Activated CD4-positive, alpha-beta T cell treated with anti-CD3 and anti-CD28 coated beads, Interleukin-2, amount 50 U/mL, for 16 hours (primary cell): ENCODE measurements at places on chromosomes 12 and 14.
A peak's percentile ranks its signal among the peaks of the same experiment; 100 is the strongest.

GRCh38 chr14:90517076-90517841 is 120.4 kb downstream of the CALM1 start:
- no peak for DNase-seq

GRCh38 chr12:14849661-14850060 is 6.3 kb upstream of the ART4 start:
- no peak for DNase-seq

DNA sequence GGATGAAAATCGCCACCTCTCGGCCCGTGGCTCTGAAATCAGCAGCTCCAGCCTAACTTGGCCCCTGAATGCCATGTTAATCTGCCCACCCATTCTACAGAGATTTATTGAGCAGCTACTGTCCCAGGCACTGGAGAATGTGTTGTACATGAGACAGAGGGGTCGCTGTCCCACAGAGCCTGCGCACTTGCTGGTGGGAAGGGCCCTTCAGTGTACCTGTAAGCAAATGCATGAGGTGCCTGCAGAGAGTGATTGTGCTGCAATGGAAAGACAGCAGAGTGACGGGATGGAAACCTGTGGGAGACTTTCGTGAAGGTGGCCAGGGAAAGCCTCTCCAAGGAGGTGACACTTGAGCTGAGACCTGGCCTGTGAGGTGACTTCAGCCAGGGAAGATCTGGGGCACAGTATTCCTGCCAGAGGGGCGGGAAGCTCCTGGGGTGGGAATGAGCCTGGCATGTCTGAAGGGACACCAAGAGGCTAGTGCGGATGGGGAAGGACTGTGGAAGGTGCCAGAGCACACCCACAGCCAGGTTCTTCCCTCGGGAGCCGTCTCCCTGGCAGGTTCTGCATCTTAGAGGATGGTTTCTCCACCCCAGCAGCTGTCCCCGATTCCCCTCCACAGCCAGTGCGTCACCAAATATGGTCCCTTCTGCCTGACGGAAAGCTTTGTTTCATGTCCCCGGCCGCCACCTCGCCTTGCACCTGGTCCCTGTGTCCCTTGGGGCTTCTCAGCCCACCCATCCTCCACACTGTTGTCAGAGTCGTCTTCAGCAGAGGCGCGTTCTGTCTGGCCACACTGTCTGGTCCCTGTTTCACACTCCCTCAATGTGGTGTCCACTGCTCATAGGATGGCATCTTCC is 8.7 kb downstream of the SMIM41 start:
- no peak for DNase-seq

DNA sequence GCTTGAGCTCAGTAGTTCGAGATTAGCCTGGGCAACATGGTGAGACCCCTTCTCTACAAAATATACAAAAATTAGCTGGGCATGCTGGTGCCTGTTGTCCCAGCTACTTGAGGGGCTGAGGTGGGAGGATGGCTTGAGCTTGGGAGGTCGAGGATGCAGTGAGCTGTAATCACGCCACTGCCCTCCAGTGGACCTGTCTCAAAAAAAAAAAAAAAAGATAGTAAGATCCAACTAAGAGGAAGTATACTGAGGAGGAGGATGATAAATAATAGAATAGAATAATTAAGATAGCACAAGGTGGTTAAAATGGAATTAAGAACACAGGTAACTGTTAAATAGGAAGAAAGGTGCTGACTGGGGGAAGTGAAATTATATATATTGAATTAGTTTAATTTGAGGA is 37.0 kb upstream of the BAZ1A start:
- no peak for DNase-seq

- DNase-seq, result no peak
Observed at GRCh38 chr12:2482938-2483660, 311.7 kb upstream of the FKBP4 start.

DNA sequence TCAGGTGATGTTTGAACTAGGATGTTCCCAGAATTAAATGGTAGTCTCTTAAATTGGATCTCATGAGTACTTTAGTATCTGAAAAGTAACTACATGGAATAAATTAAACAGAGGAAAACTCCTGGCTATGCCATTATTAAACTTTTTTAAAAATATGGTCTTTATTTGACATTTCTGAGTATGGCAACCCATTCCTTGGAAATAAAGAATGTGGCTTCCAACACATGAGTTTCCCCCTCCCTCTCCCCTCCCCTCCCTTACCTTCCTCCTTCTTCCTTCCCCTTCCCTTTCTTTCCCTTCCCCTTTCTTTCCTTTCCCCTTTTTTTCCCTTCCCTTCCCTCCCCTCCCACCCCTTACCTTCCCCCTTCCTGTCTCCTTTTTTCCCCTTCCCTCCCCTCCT is 940.2 kb downstream of the DIO2 start:
- DNase-seq, result no peak

GRCh38 chr12:131418121-131418520 is 292.8 kb upstream of the SFSWAP start:
- no peak for DNase-seq

GRCh38 chr12:116267948-116268347 is 9.5 kb downstream of the MED13L start:
- no peak for DNase-seq

DNA sequence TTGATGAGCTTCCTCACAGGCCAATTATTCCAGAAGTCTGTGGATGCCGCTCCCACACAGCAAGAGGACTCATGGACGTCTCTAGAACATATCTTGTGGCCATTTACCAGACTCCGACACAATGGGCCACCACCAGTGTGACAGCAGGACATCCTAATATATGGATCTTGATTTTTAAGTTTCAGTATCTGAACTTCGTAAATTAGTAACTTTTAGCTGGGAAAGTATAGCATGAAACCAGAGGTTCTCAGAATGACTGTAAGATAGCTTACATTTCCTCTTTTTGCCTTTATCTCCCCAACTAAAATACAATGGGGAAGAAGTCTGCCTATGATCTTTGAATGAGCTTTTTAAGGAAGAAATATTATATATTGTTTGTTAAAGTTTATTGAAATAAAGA is 87.0 kb downstream of the DNAI7 start:
- DNase-seq, result peak; percentile 10

DNA sequence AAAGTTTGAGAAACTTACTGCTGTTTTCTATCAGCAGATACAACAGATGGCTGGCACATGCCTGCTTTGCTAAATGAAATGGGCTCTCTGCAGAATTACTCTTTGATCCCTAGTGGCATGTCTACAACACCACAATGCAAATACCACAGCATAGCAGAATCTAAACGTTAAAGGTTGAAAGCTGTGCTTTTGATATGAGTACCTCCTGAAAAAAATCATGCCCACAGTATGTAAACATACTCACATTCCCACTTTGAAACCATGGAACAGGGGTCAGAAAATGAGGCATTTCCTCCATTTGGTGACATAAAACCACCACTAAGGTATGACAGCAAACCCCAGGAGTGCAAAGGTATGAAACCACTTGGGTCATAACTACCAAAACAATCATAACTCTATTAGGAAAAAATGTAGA is 7.5 kb downstream of the WIF1 start:
- peak; percentile 20 for DNase-seq

- DNase-seq, result peak; percentile 41
Observed at GRCh38 chr12:52066346-52067080, 3.3 kb upstream of the ATG101 start.

DNA sequence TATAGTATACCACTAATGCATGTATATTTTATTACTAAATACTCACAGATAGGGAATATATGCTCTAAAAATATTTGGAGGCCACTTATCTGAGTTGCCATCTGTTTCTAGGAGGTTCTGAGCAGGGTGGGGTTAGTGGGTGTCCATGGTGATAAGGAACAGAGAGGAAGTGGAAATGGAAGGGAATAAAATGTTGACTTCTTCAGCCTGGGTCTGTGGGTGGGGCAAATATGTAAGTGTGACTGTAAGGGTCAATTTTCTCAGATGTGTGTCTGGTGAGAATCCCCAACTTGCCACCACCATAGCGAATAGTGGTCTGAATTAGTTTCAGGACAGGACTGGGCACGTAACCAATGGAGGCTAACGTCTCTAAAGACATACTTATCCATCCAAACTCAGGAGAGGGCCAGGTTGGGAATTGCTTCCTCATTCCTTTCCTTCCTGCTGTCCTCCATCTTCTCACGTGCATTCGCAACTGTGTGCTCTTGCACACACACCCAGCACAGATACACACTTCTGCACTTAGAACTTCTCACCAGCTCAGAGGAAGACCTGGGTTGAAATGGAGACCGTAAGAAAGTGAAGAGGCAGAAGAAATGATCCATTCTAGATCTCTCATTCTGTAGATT is 54.2 kb upstream of the GZMB start:
- no peak for DNase-seq

GRCh38 chr12:28390761-28391385 is 200.6 kb downstream of the CCDC91 start:
- no peak for DNase-seq

DNA sequence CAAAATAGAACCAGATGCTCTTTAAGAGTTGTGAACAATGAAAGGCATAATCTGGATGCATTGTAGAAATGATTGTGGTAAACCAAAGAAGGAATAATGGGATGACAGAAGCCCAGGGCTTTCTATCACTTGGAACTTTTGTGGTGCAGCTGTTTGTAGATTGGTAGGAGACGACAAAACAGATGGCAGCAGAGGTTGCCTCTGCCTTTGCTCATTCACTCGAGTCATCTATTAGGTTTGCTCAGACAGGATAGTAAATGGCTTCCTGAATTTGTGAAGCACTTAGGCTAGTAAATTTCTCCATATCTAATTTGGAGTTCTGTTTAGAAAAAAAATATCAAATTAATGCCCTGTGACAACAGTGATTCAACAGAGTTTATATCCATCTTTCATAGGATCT is 78.4 kb downstream of the FGD4 start:
- DNase-seq, result no peak

GRCh38 chr12:95805864-95806671 is 15.5 kb upstream of the NTN4 start:
- DNase-seq, result peak; percentile 28

- DNase-seq, result no peak
Observed at GRCh38 chr12:112506513-112507166, 87.9 kb downstream of the PTPN11 start.

DNA sequence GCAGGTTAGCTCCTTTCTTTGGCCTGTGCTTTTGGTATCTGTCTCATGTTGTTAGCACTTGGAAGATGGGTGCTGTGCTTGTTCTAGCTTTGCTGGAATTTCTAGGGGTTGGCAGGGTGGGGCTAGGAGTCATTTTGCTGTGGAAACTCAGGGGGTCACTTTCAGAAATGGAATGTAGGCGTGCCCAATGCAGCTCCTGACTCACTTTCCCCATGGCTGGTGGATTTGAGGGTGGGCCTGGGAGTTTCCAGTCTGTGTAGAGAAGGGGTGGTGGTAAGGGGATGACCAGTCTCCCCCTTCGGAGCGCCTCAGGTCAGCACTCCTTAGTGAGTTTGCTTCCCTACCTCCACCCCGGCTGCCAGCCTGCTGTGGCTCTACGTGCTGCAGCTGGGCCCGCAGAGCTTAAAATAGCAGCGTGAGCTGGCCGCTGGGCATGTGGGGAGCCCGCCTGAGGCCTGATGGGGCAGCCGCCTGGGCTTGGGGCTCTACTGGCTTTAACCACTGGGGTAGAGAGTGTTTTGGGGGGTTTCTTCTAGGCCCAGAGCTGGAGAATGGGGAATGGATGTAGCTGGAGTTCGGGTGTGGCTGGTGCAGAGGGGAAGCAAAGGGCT is 108.2 kb downstream of the TSPAN9 start:
- no peak for DNase-seq

- no peak for DNase-seq
Observed at GRCh38 chr12:118299791-118300460, 72.8 kb downstream of the TAOK3 start.

DNA sequence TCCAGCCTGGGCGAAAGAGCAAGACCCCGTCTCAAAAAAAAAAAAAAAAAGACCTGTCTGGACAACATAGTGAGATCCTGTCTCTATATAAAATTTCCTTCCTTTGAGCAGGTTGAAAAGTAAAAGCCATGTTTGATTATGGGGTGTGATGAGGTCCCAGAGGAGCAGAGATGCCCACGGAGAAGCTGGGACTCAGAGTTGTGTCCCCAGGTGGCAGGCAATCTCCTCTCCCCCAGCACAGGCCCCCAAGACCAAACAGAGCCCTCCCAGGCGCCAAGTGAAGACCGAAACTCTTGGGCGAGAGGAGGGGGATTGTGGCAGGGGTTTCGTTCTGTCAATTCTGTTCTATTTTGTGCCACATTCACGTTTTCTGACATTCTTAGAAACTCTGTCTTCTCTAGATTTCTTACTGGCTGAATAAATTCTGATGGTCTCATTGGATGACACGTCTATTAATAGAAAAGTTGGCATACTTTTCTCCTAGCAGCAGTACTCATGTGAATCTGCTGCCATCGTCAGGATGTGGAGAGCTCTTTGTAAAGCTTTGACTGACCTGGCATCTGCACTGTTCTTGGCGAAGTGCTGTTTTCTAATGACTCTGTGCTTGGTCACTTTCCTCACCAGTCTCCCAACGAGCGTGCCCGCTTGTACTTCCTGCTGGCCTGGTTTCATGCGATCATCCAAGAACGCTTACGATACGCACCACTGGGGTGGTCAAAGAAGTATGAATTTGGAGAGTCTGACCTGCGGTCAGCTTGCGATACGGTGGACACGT is 43.4 kb downstream of the HSP90AA1 start:
- no peak for DNase-seq

DNA sequence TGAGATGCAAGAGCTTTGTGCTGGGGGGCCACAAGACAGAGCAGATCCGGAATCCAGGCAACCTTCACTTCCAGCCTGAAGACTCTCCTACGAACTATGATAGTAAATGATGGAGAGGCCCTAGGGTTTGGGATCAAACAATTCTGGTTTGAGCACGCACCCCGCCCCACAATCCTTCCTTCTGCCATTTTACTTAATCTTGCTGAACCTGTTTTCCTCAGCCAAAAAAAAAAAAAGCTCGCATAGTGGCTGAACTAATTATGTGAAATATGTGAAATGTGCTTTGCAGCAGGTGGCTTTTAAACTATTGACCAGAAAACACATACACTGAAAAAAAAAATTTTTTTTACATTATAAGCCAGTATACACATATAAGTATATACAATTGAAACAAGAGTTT is 667 bp upstream of the ITFG2 start:
- no peak for DNase-seq

GRCh38 chr14:55122440-55122986 is 6.5 kb upstream of the LGALS3 start:
- no peak for DNase-seq

GRCh38 chr12:49233842-49234526 is 30.9 kb upstream of the TUBA1C start:
- peak; percentile 59 for DNase-seq

- no peak for DNase-seq
Observed at GRCh38 chr12:76103958-76104357, 19.5 kb upstream of the NAP1L1 start.

GRCh38 chr12:127810041-127810440 is 456.9 kb upstream of the TMEM132C start:
- DNase-seq, result no peak

DNA sequence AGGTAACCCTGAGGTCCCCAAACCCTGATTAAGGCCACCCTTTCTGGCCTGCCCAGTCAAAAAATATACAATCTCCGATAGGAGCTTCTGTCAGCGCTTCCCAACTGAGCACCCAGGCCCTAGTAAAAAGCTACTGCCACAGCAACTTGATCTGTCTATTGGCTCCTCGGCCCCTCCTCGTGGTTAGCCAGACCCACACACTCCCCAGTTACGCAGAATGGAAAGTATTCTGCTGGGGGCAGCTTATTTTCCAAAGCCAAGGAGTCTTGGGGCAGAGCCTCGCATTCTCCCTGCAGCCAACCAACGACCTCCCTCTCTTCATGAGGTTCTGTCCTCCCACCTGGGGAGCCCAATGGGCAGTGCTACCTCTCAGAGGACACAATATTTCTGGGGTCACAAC is 32.1 kb downstream of the FMNL3 start:
- DNase-seq, result no peak
